ENCODE measurements at places on chromosomes 11 and 22. TPM values are rescaled to one million over a fixed set of nuclear protein-coding genes. Genes with fewer than 3 reads are reported as not detected.

The SLC5A12 gene
- not detected for total RNA-seq

The PNPLA5 gene
- not detected for total RNA-seq

The SLC36A4 gene
- total RNA-seq = 30.3 TPM

The BCO2 gene
- total RNA-seq = 2.5 TPM

The PAMR1 gene
- 0.13 TPM for total RNA-seq

The KCNQ1OT1 gene
- 1.3 TPM for total RNA-seq

The LGR4 gene
- 61.8 TPM for total RNA-seq

Measured in Panc1 (cell line).